ENCODE measurements at places on chromosomes 7 and 10.

GRCh38 chr7:136950331-136950730 lies 81.9 kb downstream of the CHRM2 start:
- peak; percentile 63 for DNase-seq

GRCh38 chr7:157554393-157555238 lies 217.8 kb downstream of the DNAJB6 start:
- DNase-seq, result no peak

- DNase-seq, result no peak
These were observed 502.0 kb upstream of the DPP6 start for GRCh38 chr7:153550173-153550572.

DNA sequence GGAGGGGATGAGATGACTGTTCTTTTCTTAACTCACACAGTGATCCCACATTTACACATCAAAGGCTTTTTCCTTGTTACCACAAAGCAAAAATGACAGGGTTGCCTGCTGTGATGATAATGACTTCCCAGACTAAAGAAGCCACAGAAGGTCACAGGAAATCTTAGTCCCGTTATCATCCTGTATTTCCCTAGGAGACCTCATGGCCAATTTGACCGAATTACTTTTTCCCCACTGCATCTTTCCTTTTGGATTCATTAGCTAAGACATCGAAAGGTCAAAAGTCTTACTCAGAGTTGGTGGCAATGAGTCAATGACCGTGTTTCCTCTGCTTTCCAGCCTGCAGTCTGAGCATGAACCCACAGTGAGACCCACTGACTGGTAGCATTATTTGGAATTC lies 130.1 kb upstream of the INHBA start:
- DNase-seq, result peak; percentile 89

- no peak for DNase-seq
These were observed 95.3 kb upstream of the RET start for GRCh38 chr10:42981358-42982236.

DNA sequence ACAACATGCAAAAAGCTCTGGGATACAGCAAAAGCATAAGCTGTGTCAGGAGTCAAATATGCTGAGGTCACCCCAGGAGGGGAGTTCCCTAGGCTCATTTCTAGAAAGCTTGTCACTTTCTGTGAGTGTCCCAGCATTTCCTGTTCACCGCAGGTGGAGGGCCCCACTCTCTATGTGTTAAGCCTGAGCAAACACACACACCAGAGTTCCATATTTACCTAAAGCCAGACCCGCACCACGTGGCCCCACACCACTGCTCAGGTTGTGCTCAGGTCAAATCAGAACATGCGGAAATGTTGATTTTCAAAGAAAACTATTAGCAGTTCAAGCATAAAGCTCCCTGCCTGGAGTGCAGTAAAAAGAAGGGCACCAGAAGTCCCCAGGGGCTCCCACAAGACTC lies 259.6 kb upstream of the PPP2R2D start:
- no peak for DNase-seq

DNA sequence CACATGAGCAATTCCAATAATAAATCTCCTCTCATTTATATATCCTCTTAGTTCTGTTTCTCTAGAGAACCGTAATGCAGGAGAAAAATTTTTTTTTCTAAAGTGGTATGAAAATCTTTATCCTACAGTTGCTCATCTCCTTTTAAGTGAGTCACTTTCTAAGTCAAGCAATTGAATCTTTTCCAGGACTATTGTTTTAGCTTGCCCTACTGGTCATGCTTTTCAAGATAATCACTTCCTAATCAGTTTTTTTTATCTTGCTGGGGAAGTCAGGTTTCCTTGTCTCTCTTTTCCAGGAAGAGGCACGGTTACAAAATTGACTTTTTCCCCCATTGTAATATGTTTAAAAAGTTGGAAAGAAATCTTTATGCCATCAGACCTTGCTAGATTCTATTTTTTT lies 44.0 kb downstream of the INPP5F start:
- DNase-seq, result peak; percentile 77

- DNase-seq, result no peak
These were observed 29.3 kb upstream of the RHBDD2 start for GRCh38 chr7:75849573-75849972.

DNA sequence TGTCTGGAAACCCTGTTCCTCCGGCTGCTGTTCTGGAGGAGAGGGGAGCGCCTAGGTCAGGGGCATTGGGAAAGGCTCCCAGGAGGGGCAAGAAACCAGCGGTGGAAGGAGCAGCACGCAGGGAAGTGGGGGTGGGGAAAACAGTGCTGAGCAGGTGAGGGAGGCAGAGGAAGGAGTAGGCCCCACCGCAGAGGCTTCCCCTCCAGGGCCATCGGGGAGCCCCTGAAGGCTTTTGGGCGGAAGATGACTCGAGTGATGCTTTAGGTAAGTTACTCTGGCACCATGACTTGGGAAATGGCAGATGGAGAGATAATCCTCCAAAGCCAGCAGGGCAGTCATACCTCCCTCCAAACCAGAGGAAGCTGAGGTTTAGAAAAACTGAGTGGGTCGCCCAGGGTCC lies 106.5 kb upstream of the ANLN start:
- DNase-seq, result no peak

GRCh38 chr10:112658900-112659638 lies 212.1 kb downstream of the VTI1A start:
- DNase-seq, result peak; percentile 65

GRCh38 chr7:151399906-151400305 lies 9.9 kb downstream of the WDR86 start:
- DNase-seq, result no peak

- no peak for DNase-seq
These were observed 19.2 kb downstream of the KCP start for GRCh38 chr7:128891110-128891941.

- DNase-seq, result peak; percentile 86
These were observed 586.3 kb upstream of the ANKRD30A start for GRCh38 chr10:36538953-36539586.

GRCh38 chr7:134374791-134375190 lies 58.1 kb upstream of the SLC35B4 start:
- no peak for DNase-seq

DNA sequence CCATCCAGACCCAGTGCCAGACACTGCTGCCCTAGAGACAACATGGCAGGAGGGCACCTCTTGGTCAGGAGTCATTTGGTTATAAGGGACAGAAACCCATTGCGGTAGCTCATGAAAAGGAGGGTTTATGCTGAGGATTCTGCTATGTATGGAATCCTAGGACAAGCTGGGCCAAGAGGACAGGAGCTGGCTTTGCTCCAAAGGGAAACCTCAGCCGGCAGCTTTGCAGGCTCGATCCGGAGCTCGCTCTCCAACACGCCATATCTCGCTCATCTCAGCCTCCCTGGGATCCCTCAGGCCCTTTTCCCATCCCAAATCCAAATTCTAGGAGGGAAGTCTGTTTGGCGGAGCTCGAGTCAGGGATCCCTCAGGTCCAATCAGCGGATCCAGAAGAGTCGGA lies 345.7 kb downstream of the GLRX3 start:
- DNase-seq, result no peak

- no peak for DNase-seq
These were observed 19.4 kb downstream of the GSTO2 start for GRCh38 chr10:104288355-104288754.

DNA sequence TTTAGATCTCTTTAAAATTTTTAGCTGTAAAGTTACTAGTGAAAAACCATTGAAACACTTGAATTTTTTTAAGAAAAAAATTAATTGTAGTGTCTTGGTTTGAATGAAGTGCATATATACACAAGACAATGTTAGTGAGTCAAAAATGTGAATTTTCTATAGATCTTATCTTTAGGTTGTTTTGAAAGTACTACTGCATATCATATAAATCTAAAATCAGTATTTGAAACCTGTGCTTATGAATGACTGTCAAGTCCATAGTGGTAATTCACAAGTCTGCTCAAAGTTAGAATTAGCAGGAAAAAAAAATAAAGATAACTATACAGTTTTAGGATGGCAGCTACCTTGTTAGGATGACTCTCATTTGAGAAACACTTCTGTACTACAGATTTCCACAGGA lies 25.0 kb downstream of the TES start:
- DNase-seq, result no peak

DNA sequence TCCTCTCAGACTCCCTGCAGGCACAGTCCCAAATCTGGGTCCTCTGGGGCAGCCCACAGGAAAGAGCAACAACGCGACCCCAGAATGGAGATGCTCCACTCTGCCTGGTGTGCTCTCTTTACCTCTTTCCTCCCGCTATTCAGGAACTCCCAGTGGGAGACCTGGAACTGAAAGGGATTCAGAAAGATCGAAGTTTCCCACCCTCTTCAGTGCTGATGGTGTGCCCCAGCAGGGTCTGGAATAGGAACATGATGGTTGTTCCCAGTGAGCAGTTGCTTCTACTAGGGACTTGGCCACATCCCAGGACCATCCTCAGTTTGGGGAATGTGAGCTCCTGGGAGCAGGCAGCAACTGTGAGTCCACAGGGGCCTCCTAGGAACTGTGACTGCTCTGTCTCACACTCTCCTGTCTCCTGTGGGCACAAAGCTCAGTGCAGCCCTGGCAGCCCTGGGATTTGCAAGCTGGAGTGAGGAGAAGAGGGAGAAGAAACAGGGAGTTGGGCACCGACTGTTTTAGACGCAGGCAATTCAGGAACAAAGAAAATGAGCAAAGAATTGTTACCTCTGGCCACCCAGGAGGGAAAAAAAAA lies 17.9 kb downstream of the OR6V1 start:
- no peak for DNase-seq

- no peak for DNase-seq
These were observed 4.1 kb downstream of the NEUROD6 start for GRCh38 chr7:31336202-31337001.

- DNase-seq, result no peak
These were observed 141.9 kb downstream of the RPS24 start for GRCh38 chr10:78175444-78176015.

GRCh38 chr10:49627644-49628247 lies 13.9 kb downstream of the CHAT start:
- no peak for DNase-seq

- DNase-seq, result peak; percentile 15
These were observed 15.7 kb upstream of the ARMC3 start for GRCh38 chr10:22911889-22912762.

DNA sequence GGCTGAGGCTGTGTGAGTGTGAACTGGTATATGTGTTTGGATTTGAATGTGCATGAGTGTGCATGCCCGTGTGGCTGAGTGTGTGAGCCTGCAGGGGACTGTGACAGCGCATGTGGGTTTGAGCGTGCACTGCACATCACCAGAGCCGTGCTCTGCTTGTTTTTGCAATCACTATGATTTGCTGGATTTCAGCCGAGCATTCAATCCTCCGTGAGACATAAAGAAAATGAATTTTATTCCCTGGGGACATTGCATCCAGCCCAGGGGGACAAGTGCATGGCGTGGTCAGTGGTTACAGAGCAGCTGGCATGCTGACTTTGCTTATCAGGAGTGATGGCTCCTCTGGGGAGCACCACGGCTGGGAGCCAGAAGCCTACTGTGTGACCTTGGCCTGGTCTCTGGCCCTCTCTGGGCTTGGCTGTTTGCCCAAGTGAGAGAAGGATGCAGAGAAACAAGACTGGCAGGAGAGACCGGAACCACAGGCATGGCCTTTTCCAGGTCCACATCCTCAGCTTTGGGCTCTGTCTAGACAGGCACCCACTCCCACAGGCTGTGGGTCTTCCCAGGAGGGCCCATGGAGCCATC lies 160.2 kb upstream of the UNC5B start:
- no peak for DNase-seq

DNA sequence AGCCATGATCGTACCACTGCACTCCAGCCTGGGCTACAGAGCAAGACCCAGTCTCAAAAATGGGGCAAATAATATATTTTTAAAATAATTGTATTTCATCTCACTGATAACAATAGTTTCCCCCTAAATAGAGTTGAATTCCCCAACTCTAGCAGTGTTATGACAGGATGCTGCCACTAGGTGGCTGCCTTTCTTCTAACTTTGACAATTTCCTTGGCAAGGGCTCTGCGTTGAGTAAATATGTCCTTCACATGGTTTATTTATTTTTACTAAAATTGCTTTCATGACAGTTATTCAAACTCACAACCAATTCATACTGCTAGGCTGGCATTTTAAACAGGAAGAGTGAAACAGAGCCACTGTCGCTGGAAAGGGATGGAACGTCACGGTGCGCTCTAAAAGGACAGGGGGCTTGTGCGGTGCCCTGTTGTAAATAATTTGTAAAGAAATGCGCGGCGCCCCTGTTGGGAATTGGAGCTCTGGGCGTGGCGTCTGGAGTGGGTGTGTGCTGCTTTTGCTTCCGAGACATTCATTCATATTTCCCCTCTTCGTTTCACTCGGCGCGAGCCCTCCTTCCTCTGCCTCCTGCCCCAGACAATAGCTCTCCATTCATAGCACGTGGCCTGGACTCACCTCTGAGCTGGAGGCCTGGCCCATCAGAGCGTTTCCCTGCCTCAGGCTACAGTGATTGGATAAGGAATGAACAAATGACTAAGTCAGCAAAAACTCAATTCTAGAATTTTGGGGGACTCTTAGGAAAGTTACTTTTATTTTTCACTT lies 20.5 kb upstream of the PITRM1 start:
- peak; percentile 59 for DNase-seq

DNA sequence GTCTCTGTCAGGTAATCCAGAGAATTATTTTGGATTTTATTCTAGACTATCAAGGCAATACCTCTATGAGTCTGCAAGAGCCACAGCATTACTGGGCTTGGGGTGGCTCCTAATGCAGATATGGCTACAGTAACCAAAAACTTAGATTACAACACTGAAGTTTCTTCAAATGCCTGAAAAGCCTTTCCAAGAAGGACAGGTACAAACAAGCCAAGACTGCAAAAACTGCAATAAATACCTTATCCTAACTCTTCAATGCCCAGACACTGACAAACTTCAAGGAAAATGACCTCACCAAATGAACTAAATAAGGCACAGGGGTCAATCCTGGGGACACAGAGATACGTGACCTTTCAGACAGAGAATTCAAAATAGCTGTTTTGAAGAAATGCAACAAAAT lies 82.0 kb downstream of the TES start:
- no peak for DNase-seq

DNA sequence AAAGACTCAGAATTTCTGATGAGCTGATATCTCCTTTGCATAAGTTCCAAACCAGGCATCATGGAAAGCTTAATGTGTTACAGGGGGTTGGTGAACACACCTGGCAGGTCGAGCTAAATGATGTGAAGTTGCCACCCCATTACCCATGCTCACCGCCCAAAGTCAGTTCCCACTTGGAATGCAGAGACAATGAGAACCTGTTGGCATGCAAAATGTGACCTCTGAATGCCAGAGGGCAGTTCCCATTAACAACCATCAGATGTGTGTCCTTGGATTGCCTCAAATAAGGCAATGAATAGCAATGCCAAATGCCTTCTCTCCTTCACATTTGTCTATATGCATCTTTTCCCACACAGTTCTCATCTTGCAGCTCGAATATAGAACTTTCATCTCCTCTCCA lies 190.7 kb downstream of the CDCA7L start:
- DNase-seq, result no peak

All from M059J (cell line).